ENCODE measurements at places on chromosomes 7 and 10. TPM values are rescaled to one million over a fixed set of nuclear protein-coding genes. Genes with fewer than 3 reads are reported as not detected.

The SPACDR gene
- 17.3 TPM for total RNA-seq

The MYO1G gene
- total RNA-seq = 649 TPM

The SUFU gene
- total RNA-seq = 11.1 TPM

The EBLN1 gene
- total RNA-seq = not detected

The SEMA3E gene
- total RNA-seq = not detected

DNA sequence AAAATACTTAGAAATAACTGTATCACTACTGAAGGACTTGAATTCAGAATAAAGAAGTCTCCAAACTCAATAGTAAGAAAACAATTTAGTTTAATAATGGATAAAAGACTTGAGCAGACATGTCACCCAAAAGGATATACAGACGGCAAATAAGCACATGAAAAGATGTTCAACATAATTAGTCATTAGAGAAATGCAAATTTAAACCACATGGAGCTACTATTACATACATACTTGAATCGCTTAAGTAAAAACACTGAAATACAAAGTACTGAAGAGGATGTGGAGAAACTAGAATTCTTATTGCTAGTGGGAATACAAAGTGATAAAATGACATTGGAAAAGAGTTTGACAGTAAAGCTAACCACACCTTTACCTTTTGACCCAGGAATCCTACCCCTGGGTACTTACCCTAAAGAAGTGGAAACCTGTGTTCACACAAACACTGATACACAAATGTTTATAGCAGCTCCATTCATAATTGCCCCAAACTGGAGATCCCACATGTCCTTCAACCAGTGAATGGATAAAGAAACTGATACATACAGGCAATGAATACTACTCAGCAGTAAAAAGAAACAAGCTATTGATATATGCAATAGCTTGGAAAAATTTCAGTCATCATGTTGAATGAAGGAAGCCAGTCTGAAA, 54.3 kb upstream of the NFKB2 start:
- ATAC-seq = peak; percentile 74

DNA sequence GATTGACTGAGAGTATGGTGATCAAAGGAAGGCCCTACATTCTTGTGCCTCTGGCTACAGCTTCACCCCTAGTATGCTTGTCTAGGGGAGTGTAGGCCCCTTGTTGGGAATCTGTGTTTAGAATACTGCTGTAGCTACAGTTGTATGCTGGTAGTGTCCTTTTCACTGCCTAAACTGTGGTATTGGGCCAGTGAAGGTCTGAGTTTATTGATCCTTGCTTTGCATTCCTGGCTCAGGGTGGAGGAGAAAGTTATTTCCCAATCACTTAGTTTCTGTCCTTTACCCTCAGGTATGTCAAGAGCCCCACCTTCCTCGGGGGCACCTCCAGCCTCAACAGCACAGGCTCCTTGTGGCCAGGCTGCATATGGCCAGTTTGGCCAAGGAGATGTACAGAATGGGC, 6.6 kb downstream of the SEC24C start:
- no peak for ATAC-seq

GRCh38 chr7:38220452-38220851, 42.4 kb downstream of the STARD3NL start:
- peak; percentile 87 for ATAC-seq

GRCh38 chr7:33872870-33873269, 32.5 kb upstream of the BMPER start:
- ATAC-seq = no peak

DNA sequence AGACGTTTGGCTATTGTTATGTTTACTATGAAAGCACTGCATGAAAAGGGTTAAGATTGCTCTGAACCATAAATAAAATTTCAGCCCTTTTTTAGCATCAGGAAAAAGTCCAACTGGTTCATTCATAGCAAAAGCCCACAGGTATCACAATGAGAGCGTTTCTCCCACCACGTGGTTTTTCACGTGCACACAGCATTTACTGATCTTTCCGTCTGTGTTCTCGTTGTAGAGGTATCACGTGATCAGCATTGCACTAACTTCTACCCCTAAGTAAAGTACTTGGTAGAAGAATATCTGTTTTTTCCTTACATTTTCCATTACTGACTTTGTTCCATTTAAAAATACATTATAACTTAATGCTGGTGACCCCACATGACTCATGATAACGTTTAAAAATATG, 17.8 kb upstream of the CCDC3 start:
- ATAC-seq = no peak

DNA sequence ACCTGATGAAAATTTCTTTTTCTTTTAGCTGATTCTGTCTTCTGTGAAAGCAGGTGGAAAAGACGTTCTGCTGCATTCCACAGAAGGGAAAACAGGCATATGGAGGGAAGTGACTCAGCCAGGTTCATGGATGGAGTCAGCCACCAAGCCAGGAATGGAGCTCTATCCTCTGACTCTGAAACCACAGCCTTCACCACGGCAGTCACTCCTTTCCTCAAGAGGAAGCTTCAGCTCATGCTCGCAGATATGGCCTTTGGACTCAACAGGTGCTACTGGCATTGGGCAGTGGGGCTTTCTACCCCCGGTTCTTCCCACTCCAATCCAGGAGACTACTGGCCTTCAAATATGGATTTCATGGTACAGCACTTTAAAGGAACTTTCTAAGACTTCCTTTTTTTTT, 11.5 kb upstream of the PLAU start:
- no peak for ATAC-seq

- ATAC-seq = no peak
Measured at GRCh38 chr7:70554646-70555045, 577.3 kb upstream of the GALNT17 start.

DNA sequence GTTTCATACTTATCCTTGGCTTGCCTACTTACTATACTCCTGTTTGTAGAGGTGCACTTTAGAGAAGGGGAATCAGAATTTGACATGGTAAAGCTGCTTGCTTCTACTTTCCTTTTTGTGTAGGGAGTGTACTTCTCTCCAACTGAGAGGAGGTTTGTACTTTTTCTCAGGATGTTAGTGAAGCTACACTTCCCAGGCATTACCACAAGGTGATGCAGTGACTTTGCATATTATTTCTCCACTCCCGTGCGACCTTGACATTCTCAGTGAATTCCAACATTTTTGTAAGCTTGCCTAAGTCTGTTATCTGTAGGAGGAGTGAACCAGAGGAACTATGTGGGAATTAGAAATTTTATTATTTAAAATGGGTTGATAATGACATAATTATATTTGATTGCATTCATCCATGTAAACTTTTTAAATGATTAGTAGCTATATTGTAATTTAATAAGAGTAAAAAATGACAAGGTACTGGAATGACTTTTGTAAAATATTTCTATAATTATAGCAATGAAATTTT, 5.2 kb downstream of the TAX1BP1 start:
- ATAC-seq = no peak

GRCh38 chr10:12473491-12473890, 124.1 kb downstream of the CAMK1D start:
- ATAC-seq = no peak

DNA sequence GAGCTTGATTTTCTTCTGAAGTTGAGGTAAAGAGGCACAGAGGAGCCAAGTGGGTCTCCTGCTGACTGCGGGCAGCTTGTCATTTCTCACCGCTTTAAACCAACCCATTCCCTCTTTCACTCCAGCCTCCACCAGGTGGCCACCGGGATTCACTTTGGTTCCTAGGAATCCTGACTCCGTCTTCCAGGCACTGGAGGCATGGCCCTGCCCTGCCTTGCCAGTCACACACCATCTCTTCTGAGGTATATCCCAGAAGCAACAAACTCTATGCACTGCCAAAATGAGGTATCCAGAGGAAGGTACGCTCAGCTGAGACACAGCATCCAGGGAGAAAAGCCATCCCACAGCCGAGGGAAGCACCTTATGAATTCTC, 280.8 kb downstream of the TNS3 start:
- no peak for ATAC-seq

- ATAC-seq = no peak
Measured at GRCh38 chr7:106824458-106824857, 40.6 kb upstream of the PIK3CG start.

DNA sequence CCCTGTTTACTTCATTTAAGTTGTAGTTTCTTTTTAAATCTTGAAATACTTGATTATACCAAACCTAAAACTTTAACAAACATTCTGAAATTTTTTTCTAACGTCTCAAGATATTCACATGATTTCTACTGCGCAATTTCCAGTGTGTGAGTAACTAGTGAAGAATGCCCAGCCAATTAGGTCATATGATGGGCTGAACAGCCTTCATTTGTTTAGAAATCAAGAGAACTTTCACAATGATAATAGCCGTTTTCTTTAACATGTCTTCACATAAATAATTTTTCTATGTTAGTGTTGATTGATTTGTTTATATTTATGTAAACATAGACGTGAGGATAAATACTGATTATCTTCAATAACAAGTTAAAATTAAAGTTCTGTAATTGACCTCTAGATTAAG, 21.8 kb downstream of the STAM start:
- ATAC-seq = no peak

DNA sequence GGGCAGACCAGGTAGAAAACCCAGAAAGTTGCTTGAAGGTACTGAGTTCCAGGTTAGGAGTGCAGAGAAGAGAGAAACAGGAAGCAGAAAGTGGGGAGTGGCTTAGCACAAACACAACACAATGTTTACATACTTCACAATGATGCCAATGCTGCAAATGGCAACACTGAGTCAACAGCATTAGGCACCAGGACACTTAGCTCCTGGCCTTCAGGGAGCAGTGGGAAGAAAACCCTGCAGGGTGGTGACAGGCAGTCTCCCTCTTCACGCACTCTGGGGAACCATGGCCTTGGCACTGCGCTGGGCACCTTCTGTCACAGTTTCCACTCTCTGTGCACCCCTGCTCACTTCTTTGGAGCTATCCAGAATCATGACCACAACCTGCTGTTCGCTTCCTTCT, 7.3 kb downstream of the ICA1 start:
- ATAC-seq = no peak

DNA sequence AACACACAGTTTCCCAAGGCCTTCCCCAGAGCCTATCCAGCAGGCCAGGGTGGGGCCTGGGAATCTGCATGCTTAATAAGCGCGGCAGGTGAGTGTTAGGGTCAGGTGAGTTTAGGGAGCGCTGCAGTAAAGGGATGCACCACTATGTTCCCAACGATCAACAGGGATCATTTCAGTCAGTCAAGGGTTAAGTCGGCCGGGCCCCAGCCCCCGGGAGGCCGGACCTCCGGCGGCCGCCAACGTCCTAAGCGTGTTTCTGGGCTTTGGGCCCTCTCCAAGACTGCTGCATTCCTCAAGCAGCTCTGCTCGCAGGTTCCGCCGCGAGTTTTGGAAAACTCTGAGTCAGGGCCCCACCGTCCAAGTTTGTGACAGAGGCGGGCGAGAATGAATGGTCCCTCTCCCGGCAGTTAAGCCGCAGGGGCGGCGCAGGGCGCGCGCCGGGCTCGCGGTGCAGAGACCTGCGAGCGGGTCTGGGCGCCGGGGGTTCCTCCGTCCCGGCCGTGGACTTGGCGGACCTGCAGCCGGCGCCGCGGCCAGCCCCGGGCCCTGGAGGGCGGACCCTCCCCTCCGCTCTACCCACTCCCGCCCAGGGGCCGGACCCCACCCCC, 81.6 kb downstream of the ARHGAP22 start:
- no peak for ATAC-seq

GRCh38 chr7:155410431-155410830, 47.5 kb upstream of the EN2 start:
- no peak for ATAC-seq
